NCI-H1417 treated with DMSO at 0.1 percent for 48 hours (cell line): ENCODE measurements at places on chromosomes 4 and X.

- no peak for DNase-seq
These were observed 632.5 kb downstream of the KCTD8 start for GRCh38 chr4:43816116-43816515.

- DNase-seq = no peak
These were observed 3.8 kb downstream of the HPGDS start for GRCh38 chr4:94338681-94339351.

- DNase-seq = no peak
These were observed 233.6 kb downstream of the EVC2 start for GRCh38 chr4:5474756-5475155.

- no peak for DNase-seq
These were observed 125.1 kb downstream of the PALLD start for GRCh38 chr4:168621806-168622589.

GRCh38 chr4:47672696-47673095 is 165.2 kb downstream of the CORIN start:
- DNase-seq = no peak

DNA sequence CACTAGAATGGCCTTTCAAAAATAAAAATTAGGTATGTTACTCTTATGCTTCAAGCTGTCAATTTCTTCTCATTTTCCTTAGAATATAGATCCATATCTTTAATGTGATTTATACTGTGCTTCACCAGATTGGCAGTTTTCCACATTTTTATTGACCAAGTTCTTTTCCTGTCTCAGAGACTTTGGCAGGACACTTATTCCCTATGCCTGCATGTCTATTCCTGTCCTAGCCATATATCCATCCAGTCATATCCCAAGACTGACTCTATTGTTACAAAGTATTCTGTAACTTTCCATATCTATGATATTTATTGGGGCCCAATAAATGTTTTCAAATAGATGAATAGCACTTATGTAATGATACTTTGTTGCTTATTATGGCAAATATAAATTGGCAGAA is 450.7 kb downstream of the GASK1B start:
- no peak for DNase-seq

DNA sequence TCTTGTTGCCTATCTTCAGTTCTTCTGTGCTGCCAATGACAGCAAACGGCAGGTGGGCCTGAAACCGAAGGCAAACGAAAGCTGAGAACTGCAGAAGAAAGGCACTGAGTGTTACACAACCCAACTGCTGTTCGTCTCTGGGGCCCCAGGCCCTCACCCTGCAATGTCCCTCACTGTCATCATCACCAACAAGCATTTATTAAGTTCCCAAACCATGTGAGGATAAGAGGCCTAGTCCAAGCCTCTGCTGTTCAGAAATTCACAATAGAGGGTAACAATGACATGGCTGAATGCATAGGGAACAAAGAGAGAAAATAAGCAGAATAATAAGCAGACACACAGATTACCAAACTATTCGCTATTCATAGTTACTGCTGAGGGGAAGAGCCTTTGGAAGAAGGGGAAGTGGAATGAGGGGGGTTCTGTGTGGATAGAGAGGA is 34.5 kb upstream of the NKRF start:
- DNase-seq = no peak

DNA sequence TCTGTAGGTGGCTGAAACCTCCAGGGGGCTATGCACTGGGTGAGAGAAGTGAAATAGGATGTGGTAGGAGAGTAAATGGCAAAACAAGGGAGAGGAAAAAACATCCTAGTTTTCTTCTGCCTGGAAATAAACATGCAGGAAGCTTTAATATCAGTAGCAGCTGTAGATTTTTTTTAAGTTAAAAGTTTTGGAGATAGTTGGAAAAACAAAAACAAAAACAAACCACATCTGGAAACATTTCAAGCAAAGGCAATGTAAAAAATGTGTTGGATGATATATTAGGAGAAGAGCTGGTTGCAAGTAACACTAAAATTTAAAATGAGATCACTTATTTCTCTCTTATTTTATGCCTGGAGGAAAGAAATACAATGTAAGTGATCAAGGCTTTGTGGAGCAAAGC is 388.0 kb downstream of the SPRY1 start:
- DNase-seq = no peak

DNA sequence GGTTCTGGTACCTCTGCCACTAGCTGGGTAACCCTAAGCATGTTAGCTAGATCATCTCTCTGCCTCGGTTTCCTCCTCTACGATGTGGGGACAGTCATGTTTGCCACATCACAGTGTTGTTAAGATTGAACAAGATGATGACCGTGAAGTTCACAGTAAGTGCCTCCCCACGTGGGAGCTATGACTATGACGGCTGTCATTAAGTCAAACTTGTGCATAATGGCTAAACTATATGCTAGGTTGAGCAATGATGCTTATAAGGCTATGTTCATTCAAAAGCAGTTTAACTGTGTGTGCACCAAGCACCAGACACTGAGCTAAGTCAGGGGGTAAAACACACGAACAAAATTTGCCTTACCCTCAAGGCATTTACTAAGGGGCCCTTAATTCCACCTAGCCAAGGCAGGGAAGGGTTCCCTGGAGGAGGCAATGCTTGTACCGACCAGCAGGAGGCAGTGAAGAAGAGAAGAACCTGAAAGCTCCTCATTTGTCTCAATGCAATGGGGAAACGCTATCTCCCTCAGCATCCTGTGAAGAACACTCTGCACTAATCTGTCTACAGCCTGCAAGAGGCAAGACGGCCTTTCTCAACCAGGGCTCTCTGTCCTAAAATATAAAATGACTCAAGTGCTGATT is 52.9 kb downstream of the MAP7D2 start:
- no peak for DNase-seq

- no peak for DNase-seq
These were observed 512.0 kb upstream of the NR3C2 start for GRCh38 chr4:148954011-148954749.

GRCh38 chr4:89835413-89835812 is 1.5 kb downstream of the SNCA start:
- no peak for DNase-seq

- DNase-seq = no peak
These were observed 195.4 kb upstream of the PPP1R2C start for GRCh38 chrX:42973321-42973720.

GRCh38 chr4:118729287-118730286 is 44.4 kb downstream of the METTL14 start:
- no peak for DNase-seq

- DNase-seq = no peak
These were observed 163.2 kb downstream of the APBB2 start for GRCh38 chr4:41050880-41051775.

DNA sequence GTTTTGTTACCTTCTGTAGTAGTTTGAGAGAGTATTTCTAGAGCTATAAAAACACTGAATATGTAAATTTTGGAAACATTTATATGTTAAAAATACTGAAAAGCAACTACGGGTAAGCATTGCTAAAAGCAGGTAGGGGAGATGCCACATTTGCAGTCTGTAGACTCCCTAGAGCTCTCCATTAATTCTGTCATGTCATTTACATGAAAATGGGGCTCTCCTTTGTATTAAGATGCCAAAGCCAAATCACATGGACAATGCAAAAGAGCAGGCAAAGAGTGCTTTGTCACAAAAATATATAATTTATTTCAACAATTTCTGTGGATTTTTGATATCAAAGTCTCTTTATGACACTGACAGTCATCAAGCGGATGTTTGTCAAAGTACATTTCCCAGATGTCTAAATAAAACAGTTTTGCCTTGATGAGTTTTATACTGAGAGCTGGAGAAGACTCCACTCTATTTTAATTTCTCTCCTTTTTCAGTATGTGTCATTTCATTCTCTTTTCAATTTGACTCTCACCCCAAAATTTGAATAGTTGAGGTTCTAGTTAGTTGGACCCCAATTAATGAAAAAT is 51.8 kb downstream of the LDB2 start:
- no peak for DNase-seq

GRCh38 chr4:147518086-147518485 is 37.2 kb downstream of the EDNRA start:
- no peak for DNase-seq

DNA sequence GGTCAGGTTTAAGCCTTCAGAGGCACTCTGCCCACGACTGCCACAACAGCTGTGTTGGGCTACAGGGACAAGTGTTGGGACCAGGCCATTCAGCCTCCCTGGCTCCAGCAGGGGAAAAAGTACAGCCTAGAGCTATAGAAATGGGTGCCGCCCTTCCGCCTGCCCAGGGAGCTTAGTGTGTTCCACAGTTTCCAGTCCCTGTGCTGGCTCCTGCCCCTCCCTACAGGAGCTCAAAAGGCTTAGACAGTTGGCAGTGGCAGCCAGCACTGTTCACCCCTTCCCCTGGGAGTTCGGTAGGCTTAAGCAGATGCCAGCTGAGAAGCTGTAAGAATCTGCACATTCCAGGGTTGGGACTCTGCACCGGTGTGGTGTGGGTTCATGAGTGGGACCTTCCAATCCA is 408.2 kb upstream of the INTU start:
- DNase-seq = no peak

DNA sequence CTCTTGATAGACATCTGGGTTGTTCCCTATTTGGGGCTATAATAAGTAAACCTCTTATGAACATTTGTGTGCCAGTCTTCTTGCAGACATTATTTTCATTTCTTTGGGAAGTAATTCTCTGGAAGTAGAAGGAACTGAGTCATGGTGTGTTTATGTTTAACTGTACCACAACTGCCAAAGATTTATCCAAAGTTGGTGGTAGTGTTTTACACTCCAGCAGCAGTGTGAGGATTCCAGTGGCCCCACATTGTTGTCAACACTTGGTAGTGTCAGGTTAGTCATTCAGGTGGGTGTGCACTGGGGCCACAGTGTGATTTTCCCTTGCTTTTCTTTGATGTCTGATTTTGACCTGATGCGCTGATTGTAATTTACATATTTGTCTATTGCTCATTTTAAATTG is 5.0 kb upstream of the UVSSA start:
- no peak for DNase-seq

- DNase-seq = no peak
These were observed 138.1 kb upstream of the ZIC3 start for GRCh38 chrX:137427816-137428215.

DNA sequence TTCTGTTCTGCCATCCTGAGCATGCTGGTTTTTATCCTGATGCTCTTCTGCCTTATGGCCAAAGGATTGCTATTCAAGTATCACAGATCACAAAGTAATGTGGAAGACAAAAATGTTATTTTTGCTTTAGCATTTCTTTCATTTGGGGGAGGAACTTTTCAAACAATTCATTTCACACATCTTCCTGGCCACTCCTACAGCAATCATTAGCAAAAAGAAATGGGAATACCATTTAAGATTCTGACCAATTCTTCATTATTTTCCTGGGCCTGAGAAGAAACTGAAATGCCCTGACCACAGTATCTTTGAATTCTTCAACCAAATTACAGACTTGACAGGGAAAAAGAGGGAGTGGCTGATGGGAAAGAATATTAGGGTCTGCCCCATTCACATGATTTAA is 38.0 kb upstream of the GRID2 start:
- DNase-seq = no peak

DNA sequence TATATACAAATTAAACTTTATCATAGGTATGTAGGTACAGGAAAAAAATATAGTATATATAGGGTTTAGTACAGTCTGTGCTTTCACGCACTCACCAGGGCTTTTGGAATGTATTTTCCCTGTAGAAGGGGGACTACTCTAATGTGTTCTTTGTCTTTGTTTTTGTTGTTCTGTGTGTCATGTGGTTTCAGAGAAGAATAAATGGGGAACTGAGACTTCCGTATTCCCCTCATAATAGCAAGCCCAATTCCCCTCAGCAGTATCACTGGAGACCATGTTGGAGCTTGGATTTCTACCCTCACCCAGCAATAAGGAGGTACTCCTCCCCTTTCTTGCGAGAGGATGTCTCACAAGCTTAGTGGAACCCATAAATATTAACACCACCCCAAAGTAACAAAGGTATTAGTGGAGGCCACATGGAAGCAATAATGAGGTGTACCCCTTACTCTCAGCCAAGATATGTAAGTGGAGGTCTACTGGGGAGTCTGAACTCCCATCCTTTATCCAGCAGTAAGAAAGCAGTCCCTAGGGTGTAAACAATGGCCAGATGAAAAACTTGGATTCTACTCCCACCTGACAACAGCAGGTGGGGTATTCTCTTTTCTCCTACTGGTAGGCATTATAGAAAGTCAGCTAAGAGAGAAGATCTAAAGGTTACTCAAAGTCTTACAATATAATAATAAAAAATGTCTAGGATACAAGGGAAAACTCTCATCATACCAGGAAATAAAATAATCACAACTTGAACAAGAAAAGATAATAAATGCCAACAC is 805.4 kb upstream of the GALNTL6 start:
- DNase-seq = no peak

- DNase-seq = no peak
These were observed 730 bp downstream of the MANBA start for GRCh38 chr4:102759831-102760644.

- no peak for DNase-seq
These were observed 161.6 kb downstream of the CHIC2 start for GRCh38 chr4:53902786-53903185.

GRCh38 chrX:105375816-105376215 is 155.3 kb upstream of the TEX13A start:
- no peak for DNase-seq

GRCh38 chrX:154749856-154750255 is 1.0 kb downstream of the GAB3 start:
- no peak for DNase-seq

DNA sequence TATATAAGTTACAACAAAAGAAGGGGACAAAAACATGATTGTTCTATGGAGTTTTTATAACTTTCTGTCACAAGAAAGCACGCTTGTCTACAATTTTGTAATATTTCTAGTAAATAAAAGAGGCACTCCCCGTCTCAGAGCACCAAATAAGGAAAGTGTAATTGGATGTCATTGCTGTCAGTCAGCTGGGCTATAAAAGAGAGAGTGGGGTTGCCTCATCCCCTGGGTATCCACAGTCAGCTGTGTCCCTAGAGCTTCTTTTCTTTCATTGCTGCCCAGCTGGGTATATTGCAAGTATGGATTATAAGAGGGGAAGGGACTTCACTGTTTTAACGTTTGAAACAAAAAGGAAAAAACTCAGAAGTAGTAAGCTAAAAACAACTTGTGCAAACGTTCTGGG is 61.3 kb downstream of the NPNT start:
- no peak for DNase-seq

DNA sequence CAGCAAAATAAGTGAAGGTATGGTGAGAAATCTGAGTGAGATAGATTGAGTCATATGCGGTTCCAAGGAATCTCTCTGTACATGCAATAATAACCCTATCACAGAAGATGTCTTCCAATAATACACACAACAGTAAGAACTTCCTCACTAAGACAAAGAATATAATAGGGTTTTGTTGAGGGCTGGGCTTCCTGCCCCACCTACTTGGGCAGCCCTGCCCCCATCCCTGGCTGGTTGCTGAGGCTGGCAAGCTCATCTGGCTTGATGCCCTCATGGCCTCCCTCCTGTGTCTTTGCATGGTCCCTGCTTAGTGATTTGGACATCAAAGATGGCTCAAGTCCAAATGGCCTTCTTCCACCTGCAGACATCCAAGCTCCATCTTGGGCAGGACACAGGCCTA is 2.7 kb downstream of the GEMIN8 start:
- no peak for DNase-seq

- no peak for DNase-seq
These were observed 177.4 kb upstream of the PPP1R2C start for GRCh38 chrX:42955349-42955748.
